ENCODE measurements at places on chromosomes 3 and 15.

DNA sequence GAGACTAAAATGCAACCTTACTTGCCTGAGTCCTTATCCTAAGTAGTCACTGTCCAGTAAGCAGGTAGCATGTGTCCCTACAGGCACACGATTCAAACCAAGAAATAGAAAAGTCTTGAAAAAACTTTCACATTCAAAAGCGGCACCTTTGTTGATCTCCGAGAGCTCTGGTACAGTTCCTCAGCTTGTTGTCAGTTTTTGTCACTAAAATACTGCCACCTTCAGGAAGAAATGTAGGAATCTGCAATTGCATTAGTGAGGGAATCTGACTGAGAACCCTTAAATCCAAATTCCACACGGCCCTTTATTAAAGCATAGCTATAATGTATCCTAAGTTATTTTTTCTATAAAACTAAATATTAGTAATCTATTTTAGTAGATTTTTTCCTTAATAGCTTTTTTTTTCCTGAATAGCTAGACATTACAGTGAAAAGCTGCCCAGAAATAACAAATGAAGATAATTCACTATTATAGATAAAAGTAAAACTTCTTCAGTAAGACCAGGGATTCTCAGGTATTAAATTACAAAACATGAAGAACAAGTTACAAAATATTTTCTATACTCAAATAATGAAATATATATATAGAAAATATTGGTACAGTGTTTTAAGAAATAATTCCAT, 44.0 kb downstream of the CCDC54 start:
- DNase-seq, result no peak

GRCh38 chr3:37236024-37236423, 61.6 kb upstream of the LRRFIP2 start:
- DNase-seq, result no peak

- DNase-seq, result no peak
Measured at GRCh38 chr15:92018535-92019239, 165.2 kb downstream of the SLCO3A1 start.

DNA sequence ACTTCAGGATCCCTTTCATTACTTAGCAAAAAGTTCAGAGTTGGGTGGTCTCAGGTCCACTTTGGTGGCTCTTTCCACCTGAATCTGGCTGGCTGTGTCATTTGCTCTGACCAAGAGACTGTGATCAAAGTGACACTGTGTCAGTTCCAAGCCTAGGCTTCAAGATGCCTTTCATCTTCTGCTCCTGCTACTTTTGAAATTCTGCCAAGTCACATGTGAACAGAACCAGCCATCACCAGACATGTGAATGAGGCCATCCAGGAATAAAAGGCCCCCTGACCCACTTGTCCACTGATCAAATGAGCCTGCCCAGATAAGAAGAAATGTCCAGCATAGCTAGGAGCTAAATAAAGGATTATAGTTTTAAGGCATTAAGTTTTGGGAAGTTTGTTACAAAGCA, 132.2 kb downstream of the OSBPL10 start:
- no peak for DNase-seq

- no peak for DNase-seq
Measured at GRCh38 chr3:26068890-26069289, 279.0 kb downstream of the OXSM start.

DNA sequence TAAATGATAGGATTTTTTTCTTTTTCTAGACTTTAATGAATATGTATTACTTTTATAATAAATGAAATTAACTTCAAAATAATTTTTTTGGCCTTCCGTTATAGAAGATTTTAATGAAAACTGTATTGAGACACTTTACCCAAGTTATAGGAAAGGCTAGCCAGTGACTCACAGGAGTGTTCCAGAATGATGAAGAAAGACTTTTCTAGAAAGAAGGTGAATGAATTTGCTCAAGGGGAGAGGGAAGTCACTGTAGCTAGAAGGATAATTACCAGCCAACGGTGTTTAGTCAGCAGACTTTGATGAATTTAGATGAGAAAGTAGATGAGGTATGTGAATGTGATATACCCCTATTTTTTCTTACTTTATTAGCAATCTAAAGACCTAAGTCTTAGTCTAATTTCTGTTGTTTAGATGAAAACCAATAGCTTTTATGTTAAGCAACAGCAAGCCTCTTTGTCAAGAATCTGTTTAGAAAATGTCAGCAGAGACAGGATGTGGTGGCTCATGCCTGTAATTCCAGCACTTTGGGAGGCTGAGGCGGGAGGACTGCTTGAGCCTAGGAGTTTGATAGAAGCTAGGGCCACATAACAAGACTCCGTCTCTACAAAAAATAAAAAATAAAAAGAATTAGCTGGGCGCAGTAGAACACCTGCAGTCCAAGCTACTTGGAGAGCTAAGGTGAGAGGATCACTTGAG, 3.2 kb downstream of the ALAS1 start:
- no peak for DNase-seq

DNA sequence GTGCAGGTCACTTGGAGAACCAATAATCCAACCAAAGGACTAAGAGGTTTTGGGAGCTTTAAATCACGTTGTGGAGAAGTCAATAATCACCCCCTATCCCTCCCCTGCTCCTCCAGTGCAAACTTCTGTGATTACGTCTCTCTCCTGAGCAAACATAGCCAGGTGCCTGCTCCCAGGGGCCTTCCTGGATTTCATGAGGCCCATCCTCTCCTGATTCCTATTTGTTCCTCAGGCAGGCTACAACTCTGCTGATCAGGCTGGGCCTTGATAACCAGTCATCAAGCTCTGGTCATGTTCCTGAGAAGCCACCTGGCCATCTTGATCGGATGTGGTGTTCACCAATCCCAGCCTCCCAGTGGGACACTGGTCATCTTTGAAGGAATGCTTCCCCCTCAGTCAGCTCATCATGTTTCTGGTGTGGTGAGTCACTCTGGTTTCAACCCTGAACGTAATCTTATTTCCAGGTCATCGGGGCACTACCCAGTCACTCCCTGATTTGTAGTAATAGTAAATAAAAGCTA, 2.9 kb upstream of the ZNF710 start:
- DNase-seq, result no peak

GRCh38 chr3:51620543-51620942, 50.5 kb upstream of the TEX264 start:
- no peak for DNase-seq

GRCh38 chr15:68424754-68425390, 7.1 kb downstream of the ITGA11 start:
- no peak for DNase-seq

All from activated effector memory CD4-positive, alpha-beta T cell treated with Interleukin-2 at 50 U/mL for 16 hours (primary cell).